ENCODE measurements at places on chromosomes 11 and 22.

DNA sequence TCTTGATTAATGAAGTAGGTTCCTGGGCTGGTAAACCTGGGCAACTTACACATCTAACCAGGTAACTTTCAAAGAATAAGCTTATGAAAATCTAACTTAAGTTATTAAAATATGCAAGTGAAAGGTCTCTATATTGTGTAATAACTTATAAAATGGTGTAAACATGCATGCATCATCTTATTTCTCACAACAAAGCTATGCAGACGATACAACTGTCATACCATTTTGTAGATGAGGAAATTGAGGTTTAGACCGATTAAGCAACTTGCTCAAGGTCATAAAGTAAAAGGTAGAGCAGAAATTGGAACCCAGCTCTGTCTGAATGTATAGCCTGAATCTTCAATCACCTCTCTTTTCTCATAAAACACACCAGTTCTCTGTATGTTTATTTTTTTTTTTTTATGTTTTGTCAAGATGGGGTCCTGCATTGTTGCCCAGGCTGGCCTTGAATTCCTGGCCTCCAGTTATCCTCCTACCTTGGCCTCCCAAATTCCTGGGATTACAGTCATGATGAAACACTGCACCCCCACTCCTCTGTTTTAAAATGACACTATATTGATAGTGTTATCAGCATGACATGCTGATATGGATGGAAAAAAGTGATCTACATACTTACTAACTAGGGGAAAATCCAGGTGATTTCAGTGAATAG lies 109.6 kb downstream of the SGSM3 start:
- no peak overlapping the region for H3K27ac ChIP-seq
- no peak for DNase-seq
- H3K36me3 ChIP-seq, result no peaks in the 10 kb centered on the region
- H3K4me3 ChIP-seq, result no peak overlapping the region
- H3K27me3 ChIP-seq, result no peaks in the 10 kb centered on the region

GRCh38 chr11:107457205-107457557 lies 444 bp downstream of the CWF19L2 start:
- no peaks in the 10 kb centered on the region for H3K4me1 ChIP-seq
- no peaks in the 10 kb centered on the region for H3K27me3 ChIP-seq
- H3K27ac ChIP-seq, result peak overlapping the region; percentile 82
- DNase-seq, result no peak
- peaks cover 6% of the 10 kb centered on the region for H3K36me3 ChIP-seq
- peak overlapping the region; percentile 73 for H3K4me3 ChIP-seq

DNA sequence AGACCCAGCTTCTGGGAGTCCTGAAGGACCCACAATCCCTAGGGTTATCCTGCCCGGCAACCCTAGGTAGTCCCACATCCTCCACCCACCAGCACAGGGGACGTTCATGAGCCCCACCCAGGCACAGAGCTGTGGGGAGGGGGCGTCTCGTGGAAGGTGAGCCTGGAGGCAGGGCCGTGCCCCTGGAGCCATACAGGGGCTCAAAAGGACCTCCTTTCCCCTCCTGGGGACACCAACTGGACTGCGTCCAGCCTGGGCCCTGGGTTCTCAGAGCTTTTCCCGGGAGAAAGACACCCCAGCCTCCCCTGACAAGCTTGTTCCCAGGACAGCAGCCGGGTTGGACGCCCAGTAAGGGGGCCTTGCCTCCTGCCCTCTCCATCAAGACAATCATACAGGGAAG lies 78.4 kb downstream of the BRD1 start:
- H3K4me3 ChIP-seq, result no peak overlapping the region
- H3K36me3 ChIP-seq, result no peaks in the 10 kb centered on the region
- no peaks in the 10 kb centered on the region for H3K4me1 ChIP-seq
- no peak overlapping the region for H3K27ac ChIP-seq

GRCh38 chr11:109993786-109994185 lies 99.4 kb upstream of the ZC3H12C start:
- no peak for DNase-seq
- no peak overlapping the region for H3K4me3 ChIP-seq
- no peak overlapping the region for H3K27ac ChIP-seq
- no peaks in the 10 kb centered on the region for H3K27me3 ChIP-seq

- DNase-seq, result no peak
- peak overlapping the region; percentile 33 for H3K27ac ChIP-seq
- no peaks in the 10 kb centered on the region for H3K36me3 ChIP-seq
- no peaks in the 10 kb centered on the region for H3K4me1 ChIP-seq
- H3K4me3 ChIP-seq, result no peak overlapping the region
Observed at GRCh38 chr11:126407101-126407521, 51.6 kb downstream of the ST3GAL4 start.

- H3K36me3 ChIP-seq, result no peaks in the 10 kb centered on the region
- no peaks in the 10 kb centered on the region for H3K4me1 ChIP-seq
- H3K4me3 ChIP-seq, result no peak overlapping the region
Observed at GRCh38 chr22:22400099-22400498, 108.4 kb downstream of the ZNF280B start.

GRCh38 chr22:40758390-40758789 lies 60.8 kb downstream of the SLC25A17 start:
- H3K27me3 ChIP-seq, result no peaks in the 10 kb centered on the region
- no peaks in the 10 kb centered on the region for H3K36me3 ChIP-seq
- no peaks in the 10 kb centered on the region for H3K4me1 ChIP-seq
- H3K4me3 ChIP-seq, result no peak overlapping the region
- DNase-seq, result no peak

GRCh38 chr11:61903845-61904244 lies 12.5 kb upstream of the FADS3 start:
- no peaks in the 10 kb centered on the region for H3K4me1 ChIP-seq
- no peak for DNase-seq

DNA sequence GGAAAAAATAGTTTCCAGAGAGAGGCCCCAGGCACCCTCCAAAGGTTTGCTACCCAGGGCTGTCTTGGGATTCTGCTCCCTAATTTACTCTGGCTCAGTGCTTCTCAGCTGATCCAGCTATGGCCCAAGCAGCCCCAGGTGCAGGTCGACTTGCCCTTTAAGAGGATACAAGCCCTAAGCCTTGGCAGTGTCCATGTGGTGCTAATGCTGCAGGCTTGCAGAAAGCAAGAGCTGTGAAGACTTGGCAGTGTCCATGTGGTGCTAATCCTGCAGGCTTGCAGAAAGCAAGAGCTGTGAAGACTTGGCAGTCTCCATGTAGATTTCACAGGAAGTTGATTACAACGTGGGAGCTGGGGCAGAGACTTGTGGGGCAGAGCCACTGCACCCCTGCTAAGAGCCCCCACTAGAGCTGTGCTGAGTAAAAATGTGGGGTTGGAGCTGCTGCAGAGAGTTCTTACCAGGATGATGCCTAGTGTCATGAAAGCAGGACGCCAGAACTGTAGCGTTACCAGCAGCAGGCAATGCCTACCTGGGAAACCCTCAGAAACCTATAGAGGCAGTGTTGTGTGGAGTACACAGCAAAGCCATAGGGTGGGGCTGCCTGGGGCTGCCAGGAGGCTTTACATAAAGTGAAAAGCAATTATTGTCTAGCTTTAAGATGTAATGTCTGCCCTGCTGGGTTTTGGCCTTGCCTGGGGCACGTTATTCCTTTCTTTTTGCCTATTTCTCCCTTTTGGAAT lies 16.1 kb upstream of the OR52K1 start:
- no peaks in the 10 kb centered on the region for H3K36me3 ChIP-seq
- H3K4me3 ChIP-seq, result no peak overlapping the region
- H3K4me1 ChIP-seq, result no peaks in the 10 kb centered on the region
- no peak for DNase-seq

DNA sequence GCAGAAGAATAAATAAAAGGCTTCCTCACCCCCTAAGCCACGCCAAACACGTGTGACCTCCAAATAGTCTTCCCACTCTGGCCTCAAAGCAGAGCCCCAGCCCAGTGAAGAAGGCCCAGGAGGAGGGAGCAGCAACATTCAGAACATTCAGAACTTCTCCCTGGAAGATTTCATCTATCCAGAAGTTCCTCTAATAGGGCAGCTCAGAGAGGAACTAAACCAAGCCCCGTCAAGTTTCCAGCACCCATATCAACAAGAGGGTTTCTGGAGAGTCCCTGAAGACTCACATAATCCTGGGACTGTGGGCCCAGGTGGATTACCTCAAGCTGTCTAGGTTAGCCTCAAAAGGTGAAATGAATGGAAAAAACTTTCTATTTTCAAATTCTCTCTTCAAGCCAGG lies 39.4 kb downstream of the PC start:
- no peaks in the 10 kb centered on the region for H3K4me1 ChIP-seq
- no peak for DNase-seq
- no peak overlapping the region for H3K4me3 ChIP-seq
- no peak overlapping the region for H3K27ac ChIP-seq

GRCh38 chr11:95993438-95994298 lies 69.8 kb upstream of the MTMR2 start:
- H3K4me3 ChIP-seq, result no peak overlapping the region
- H3K4me1 ChIP-seq, result peaks cover 11% of the 10 kb centered on the region
- DNase-seq, result no peak
- peak overlapping the region; percentile 17 for H3K27ac ChIP-seq
- no peaks in the 10 kb centered on the region for H3K27me3 ChIP-seq
- no peaks in the 10 kb centered on the region for H3K36me3 ChIP-seq

DNA sequence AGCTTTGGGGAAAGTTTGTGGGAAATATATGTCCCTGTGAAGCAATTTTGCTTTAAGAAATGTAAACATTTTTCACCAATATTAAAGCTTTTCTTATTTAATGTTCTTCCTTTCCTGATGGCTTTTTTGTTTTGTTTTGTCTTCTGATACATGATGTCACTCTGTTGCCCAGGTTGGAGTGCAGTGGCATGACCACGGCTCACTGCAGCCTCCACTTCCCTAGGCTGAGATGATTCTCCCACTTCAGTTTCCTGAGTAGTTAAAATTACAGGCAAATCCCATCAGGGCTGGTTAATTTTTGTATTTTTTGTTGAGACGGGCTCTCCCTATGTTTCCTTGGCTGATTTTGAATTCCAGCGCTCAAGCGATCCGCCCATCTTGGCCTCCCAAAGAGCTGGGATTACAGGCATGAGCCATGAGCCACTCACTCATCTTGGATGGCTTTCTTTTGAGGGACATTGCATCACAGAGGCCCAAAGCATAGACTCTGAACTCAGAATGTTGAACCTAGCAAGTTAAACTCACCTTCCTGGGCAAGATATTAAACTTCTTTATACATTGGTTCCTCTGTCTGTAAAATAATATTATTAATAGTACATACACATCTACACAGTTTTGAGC lies 651 bp upstream of the CARD16 start:
- peak overlapping the region; percentile 38 for H3K4me3 ChIP-seq
- no peak for DNase-seq
- no peaks in the 10 kb centered on the region for H3K36me3 ChIP-seq

DNA sequence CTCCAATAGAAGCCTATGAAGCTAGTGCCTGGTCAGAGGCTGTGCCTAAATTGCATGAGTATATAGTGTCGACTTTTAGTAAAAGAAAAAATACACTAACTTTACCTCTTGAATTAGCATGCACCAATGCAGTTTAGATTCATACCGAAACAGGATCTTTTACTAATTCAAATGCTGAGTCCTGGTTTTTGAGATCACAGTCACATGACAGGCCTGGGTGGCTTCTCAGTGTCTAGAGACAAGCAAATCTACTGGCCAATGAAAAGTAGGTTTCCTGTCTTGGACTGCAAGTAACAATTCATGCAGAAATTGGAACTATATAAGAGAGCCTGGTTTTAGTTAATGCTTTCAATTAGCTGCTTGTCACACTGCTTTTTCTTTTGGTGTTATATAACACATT lies 7.2 kb downstream of the ARHGEF12 start:
- H3K4me3 ChIP-seq, result no peak overlapping the region
- no peak overlapping the region for H3K27ac ChIP-seq
- DNase-seq, result no peak
- no peaks in the 10 kb centered on the region for H3K27me3 ChIP-seq
- H3K36me3 ChIP-seq, result no peaks in the 10 kb centered on the region
- H3K4me1 ChIP-seq, result peaks cover 4% of the 10 kb centered on the region

- H3K4me3 ChIP-seq, result no peak overlapping the region
- H3K4me1 ChIP-seq, result no peaks in the 10 kb centered on the region
- H3K27ac ChIP-seq, result no peak overlapping the region
- no peaks in the 10 kb centered on the region for H3K27me3 ChIP-seq
- no peak for DNase-seq
Observed at GRCh38 chr11:62077132-62077531, 46.7 kb upstream of the INCENP start.

GRCh38 chr11:63574856-63575602 lies 11.8 kb upstream of the PLAAT2 start:
- no peaks in the 10 kb centered on the region for H3K27me3 ChIP-seq
- H3K27ac ChIP-seq, result peak overlapping the region; percentile 76
- peak overlapping the region; percentile 47 for H3K4me3 ChIP-seq
- H3K4me1 ChIP-seq, result peaks cover 20% of the 10 kb centered on the region
- no peaks in the 10 kb centered on the region for H3K36me3 ChIP-seq

DNA sequence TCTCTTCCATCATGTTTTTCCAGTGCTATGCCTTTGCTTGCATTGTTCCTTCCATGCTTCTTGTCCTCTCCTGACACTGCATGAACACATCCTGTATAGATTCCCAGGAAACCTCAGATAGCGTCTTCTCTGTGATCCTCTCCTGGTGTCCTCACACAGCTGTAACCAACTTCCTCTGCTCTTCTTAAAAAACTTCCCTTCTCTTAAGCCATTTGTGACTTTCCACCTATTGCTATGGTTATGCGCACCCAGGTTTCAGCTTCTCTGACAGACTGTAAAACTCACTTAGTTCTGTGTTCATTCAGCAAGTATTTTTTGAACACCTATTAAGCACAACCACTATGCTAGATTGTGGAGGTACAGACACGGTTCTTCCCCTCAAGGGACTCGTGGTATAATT lies 5.1 kb upstream of the APLP2 start:
- H3K4me1 ChIP-seq, result no peaks in the 10 kb centered on the region
- H3K27ac ChIP-seq, result no peak overlapping the region
- H3K4me3 ChIP-seq, result no peak overlapping the region
- DNase-seq, result no peak

GRCh38 chr11:1109918-1110705 lies 35.4 kb downstream of the MUC2 start:
- H3K4me3 ChIP-seq, result no peak overlapping the region
- no peak overlapping the region for H3K27ac ChIP-seq
- DNase-seq, result no peak
- H3K4me1 ChIP-seq, result no peaks in the 10 kb centered on the region
- peaks cover 31% of the 10 kb centered on the region for H3K27me3 ChIP-seq

DNA sequence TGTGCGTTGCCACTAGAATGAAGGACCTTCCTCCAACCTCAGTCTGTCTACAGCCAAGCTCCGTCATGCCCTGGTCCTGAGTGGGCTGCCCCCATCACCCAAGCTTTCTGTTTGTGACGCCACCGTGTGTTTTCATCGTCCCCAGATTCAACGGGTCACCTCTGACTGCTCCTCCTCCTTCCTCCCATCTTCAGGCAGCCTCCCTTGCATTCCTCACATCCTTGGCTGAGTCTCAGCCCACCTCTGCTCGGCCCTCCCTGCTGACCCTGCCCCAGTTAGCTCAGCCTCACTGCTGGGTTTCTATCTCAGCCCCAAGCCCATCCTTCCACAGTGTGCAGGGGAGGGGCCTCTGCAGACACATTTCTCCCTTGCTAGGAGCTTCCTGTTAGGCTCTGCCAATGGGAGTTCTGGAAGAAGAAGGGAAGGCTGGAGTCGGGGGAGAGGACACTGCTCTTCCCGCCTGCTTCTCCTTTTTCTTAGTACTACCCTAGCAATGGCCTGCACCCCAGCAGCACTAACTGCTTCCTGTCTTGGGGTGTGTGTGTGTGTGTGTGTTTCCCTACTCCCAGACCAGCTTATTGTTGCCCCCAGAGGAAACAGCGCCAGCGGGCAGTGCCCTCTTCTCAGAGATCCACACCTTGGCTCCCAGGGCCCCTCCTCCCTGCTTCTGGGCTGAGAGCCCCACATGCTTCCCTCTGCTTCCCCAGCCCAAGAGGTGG lies 5.2 kb downstream of the IFT27 start:
- no peak overlapping the region for H3K27ac ChIP-seq
- no peak overlapping the region for H3K4me3 ChIP-seq
- H3K27me3 ChIP-seq, result no peaks in the 10 kb centered on the region
- DNase-seq, result no peak
- no peaks in the 10 kb centered on the region for H3K4me1 ChIP-seq

Measured in breast epithelium (tissue), 4 donors.